ENCODE measurements at places on chromosomes 4 and X.

DNA sequence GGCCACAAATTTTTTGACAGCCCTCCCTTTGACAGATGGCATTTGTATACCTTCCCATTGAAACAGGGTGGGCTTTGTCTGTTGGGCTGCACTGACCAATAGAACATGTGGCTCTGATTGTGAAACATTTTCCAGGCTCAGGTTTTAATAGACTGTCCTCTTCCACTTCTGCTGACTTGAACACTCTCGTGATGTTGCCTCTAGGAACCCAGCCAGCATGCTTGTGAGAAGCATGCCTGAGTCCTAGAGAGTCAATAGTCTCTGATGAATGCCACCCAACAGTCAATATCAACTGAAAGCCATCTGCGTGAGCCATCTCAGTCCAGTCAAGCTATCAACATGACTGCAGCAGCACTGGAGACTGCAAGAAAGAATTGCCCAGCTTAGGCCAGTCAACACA lies 290.0 kb downstream of the SLC7A11 start:
- DNase-seq = no peak

DNA sequence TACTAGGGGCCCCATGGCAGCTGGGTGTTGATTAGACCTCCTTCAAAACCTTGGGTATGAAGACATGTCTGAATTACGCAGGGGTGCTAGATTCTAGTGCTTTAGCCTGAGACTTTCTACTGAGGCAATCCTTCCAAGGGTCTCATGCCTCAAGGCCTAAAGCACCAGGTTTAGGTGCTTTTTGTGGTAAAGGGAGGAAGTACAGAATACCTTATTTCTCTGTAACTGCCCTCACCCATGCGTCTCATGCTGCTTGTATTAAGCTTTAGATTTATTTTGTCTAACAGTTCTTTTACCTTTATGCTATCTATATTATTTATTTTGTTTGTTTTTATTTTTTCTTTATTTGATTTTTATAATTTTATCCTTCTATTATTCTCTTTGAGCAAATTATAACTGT lies 190.2 kb upstream of the GK2 start:
- no peak for DNase-seq

DNA sequence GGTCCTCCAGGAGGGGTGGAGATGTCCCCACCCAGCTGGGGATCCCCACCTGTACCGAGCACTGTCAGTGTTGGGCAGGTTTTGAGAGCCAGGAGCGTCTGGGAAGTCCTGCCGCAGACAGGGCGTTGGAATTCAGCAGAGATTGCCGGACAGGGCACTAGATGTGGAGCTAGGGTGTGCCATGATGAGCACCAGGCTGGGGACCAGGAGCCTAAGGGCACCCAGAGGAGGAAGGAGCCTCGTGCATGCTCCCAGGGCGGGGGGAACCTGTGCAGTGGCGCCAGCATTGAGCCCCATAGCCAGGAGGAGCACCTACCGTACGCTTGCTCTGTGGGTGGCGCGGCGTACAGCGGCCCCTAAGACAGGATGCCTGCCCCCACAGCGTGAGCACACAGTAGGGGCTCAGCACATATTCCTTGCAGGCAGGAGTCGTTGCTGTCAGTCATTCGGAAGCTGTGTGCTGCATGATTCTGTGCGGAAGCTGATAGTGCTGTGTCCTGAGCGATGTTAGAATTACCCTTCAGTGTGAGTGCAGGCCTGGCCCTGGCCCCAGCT lies 18.8 kb upstream of the TADA2B start:
- no peak for DNase-seq

DNA sequence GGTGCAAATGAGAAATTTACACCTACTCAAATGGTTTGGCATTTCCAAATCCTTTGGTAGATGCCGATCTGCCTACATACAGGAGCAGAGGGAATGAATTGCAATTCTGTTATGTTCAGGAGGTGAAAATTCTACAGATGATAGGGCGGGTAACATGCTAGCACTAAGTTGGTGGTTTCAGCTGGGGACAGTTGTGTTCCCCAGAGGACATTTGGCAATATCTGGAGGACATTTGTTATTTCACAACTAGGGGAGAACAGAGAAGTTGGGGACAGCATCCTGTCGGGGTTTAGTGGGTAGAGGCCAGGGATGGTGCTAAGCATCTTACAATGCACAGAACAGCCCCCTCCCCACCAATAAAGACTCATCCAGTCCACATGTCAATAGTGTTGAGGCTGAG lies 96.5 kb upstream of the PUDP start:
- no peak for DNase-seq

DNA sequence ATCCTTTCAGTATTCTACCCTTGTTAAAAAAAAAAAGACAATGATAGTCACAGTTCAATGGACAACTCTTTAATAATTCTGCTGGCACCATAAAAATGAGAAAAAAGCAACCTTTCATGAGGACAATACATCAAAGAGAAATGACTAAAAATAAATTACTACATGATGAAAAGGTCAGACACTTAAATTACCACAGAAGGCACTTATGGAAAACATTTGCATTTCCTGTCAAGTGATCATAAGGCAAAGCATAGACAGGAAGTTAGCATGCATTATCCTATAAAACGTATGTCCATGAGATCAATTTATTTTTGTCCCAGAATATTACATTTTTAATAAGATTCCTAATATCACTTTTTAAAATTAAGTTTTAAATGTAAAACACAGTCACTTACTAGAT lies 303.8 kb downstream of the SPOCK3 start:
- DNase-seq = no peak

DNA sequence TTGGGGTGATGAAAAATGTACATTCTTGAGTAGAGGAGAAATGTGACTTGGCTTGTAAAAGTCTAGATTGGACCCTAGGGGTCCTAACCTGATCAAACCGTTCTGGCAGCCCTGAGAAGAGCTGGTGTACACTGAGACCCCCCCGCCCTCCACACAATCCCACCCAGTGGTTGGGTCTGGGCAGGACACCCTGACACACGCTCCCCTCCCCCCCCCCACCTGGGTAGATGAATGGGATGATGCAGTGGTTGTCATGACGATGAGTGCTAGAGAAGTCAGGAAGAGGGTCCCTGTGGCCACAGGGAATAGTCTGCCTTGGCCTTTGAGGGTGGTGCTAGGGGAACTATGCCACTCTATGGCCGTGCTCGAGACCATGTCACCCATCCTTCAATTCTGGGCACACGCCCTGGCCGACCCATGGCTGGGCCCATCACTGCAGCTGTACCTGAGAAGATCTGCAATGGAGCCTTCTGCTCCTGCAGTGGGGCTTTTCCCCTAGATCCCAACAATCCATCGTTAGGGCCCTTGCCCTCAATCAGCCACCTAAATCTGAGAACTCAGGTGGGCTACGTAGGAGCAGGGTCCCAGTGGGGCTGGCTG lies 4.4 kb downstream of the CDK16 start:
- DNase-seq = no peak

DNA sequence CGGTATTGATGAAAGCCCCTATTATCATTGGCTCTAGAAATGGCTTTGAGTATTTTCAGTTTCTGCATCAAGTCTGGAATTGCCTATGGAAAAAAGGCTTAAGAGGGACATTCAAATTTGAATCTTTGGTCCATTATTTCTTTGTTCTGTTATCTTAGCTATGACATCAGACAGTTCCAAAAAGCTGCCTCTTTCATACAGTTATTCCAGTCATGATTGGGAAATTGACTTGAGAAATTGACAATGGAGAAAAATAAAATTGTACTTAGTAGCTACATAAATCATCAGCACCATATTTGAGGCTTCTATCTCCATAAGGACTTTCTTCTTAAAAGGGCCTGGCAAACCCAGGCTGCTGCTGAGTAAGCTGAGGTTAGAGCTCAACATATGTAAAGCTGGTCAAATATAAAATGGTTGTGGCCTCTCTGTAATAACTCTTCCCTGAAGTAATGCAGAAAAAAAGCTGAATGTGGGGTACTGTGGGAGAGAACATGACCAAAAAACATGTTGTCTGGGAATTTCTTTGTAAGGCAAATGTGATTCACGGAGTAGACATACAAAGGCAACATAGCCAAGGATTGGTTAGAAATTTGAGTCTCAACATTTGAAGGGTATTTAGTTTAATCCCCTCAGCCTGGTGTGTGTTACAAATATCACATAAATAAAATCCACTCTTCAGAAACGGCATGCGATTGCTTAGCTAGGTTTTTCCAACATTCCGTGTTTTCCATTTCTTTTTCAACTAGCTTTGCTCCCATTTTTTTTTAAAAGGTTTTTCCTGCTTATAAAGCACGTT lies 100.9 kb downstream of the LNX1 start:
- no peak for DNase-seq

GRCh38 chr4:56860781-56861180 lies 39.3 kb upstream of the SPINK2 start:
- DNase-seq = no peak

DNA sequence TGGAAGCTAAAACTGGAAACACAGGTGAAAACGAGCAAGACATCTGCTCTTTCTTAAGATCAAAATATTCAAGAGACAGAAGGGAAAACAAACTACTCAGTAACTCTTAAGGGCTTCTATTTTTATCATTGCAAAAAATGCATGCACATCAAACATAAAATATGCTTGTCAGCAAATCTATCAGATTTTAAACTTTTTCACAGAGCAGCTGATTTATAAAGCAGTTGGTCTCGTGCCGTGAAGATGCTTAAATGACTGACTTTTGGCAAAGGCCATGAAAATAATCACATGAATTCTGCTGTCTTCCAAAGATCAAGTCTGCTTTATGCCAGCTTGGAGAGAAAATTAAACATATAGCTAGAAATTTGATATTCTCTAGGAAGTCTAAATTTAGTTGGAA lies 482.1 kb upstream of the HS3ST1 start:
- no peak for DNase-seq

DNA sequence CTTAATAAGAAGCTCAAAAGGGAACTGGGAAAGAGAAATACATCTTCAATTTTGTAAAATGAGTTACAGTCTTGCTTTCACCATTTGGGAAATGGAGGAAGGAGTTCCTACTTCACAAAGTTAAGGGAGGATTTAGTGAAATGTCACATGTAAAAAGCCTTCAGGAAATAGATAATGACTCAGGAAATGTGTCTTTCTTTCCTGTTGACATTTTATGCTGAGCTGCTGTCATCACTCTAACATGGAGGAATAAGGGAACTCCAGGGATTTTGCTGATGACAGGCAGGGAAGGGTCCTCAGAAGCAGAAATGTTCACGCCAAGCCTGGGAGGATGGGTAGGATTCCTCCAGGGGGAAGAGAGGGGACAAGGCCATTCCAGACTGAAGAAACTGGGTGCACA lies 251.1 kb downstream of the USP46 start:
- DNase-seq = no peak

- no peak for DNase-seq
Observed at GRCh38 chr4:82677327-82677726, 115.5 kb upstream of the TMEM150C start.

DNA sequence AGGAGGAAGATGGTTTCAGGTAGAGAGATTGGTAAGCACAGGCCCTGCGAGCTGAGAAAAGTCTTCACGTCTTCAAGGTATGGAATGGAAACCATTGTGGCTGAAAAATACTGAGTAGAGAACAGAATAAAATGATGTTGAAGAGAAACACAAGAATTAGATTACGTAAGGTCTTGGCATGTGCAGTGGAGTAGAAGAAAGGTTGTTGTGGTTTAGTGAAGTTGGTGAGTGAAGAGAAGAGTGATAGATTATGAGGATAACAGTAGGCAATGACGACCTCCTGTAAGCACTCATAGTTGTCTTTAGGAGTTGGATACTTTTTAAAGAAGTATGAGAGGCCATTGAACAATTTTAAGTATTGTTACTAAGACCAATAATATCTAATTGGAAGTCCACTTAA lies 642.6 kb downstream of the PCDH7 start:
- no peak for DNase-seq

- no peak for DNase-seq
Observed at GRCh38 chr4:73853718-73854473, 800 bp downstream of the PF4V1 start.

DNA sequence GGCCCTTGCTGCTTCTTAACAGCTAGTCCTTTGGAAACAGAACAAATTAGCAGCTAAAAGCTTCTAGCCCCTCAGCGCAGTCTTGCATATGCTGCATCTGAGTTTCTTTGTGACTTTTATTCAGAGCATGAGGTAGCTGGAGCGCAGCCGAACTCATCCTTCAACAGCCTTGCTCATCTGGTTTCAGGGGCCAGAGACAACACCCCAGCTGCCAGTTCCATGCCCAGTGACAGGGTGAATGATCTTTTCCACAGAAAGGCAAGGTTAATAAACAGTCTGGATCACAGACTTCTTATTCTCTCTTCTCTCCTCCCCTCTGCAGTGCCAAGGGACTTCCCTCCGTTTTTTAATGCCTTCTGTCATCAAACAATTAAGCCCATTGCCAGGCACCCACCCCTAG lies 216.6 kb upstream of the INTU start:
- no peak for DNase-seq

- no peak for DNase-seq
Observed at GRCh38 chrX:98607739-98608138, 1724.0 kb downstream of the RPA4 start.

DNA sequence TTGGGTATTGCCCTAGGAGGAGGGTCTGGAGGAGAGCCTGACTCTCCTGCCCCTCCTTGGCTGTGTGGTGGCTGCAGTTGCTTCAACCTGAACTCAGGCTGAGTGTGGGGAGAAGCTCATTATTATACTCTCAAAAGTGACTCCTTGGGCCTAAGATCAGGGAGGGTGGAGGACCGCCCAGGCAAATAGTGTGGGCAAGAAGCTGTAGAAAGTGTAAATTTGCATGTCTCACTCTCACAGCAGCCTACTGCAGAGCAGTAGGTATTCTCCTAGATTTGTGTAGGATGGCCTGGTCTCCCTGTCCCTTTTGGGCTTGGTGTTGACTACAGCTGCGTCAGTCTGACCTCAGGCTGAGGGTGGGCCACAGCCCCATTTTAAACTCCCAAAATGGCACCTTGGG lies 156.1 kb downstream of the ZNF330 start:
- DNase-seq = no peak

- no peak for DNase-seq
Observed at GRCh38 chr4:23890369-23891063, 669 bp upstream of the PPARGC1A start.

DNA sequence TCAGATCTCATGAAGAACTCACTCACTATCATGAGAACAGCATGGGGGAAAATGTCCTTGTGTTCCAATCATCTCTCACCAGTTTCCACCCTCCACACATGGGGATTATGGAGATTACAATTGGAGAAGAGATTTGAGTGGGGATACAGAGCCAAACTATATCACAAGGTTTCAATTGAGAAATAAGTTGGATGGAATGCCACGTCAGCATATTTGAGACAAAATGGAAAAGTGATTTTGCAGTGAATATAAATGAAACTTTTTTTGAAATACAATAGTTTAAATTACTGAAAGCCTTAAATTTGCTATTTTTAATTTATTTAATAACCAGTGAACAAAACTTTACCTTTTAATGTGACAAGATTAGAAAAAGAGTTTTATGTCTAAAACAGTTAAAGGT lies 494.1 kb downstream of the PRR32 start:
- no peak for DNase-seq

- DNase-seq = no peak
Observed at GRCh38 chr4:154953691-154954090, 172.6 kb downstream of the RBM46 start.
